ENCODE measurements at places on chromosomes 11 and 22.
A peak's percentile ranks its signal among the peaks of the same experiment; 100 is the strongest.

DNA sequence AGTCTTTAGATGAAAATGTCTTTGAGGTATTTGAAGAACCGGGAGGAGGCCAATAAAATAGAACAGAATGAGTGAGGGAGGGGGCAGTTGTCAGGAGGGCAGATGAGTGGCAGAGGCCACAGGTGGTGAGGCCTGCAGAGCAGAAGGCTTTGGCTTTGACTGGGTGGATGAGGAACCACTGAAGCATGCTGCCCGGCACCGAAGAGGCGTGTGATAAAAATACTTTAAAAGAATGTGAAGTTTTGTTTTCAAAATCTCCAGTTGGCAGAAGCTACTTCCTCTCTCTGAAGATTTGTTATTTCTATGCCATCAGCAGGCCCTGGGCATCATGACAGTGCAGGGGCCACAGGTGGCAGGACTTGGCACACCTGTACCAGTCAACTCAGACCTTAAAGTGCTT lies 6.3 kb downstream of the MS4A12 start:
- DNase-seq, result no peak

- no peak for DNase-seq
Measured at GRCh38 chr11:122513997-122514396, 141.5 kb upstream of the UBASH3B start.

- no peak for DNase-seq
Measured at GRCh38 chr11:131980888-131981668, 610.7 kb downstream of the NTM start.

DNA sequence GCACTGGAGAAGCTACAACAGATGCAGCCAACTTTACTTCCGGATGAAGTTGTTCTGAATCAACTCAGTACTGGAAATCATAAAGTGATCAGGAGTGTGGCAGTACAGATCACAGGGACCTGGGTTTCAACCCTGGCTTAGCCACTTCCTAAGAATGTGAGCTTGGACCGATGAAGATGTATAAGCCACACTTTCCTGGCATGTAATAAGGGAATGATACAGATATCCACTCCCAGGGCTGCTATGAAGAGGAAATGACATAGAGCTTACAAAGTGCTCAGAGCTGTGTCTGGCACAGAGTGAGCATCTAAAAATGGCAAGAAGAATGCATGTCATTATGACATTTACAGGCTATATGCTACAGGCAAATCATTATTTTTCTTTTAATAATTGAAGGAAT lies 378.7 kb downstream of the NTM start:
- peak; percentile 92 for DNase-seq

DNA sequence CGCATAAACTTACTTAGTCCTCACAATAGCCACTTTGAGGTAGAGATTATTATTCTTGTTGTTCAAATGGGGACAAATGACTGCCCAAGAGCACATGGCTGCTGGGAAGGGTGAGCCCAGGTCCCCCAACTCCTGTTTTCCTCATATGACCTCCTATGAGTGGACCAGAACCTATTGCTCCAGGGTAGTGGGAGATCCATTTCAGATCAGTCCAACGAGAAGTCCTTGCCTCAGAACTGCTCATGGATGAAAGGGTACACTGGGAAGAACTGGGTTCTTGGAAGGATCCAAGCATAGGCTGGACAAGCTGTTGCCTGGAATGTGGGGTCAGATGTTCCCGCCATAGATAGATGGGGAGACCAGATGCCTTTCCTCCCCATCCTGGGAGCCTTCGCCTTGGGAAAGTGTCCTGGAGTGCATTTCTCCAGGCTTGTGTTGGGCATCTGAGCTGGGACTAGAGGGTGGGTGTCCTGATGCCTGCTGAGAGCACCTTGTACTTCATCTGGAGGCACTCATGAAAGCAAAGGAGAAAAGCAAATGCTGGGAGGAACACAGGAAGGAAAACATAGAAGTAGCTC lies 146.3 kb upstream of the B3GAT1 start:
- DNase-seq, result no peak

DNA sequence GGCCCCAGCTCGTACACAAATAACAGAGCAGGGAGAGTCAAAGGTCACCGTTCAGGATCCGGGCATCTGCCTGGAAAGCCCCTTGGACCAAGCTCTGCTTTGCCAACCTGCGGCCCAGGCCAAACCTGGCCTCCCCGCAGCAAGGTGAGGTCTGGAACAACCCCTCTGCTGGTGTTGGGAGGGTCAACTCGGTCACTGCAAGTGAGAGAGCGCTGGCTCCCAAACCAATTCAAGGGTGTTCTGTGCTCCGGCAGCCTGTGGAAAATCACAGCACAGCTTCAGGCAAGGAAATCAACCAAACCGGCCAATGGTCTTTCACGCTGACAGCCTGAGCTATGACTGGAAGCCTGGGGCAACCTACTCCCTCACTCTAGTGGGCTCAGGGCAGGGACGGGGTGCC lies 63.4 kb downstream of the MYH9 start:
- DNase-seq, result no peak

DNA sequence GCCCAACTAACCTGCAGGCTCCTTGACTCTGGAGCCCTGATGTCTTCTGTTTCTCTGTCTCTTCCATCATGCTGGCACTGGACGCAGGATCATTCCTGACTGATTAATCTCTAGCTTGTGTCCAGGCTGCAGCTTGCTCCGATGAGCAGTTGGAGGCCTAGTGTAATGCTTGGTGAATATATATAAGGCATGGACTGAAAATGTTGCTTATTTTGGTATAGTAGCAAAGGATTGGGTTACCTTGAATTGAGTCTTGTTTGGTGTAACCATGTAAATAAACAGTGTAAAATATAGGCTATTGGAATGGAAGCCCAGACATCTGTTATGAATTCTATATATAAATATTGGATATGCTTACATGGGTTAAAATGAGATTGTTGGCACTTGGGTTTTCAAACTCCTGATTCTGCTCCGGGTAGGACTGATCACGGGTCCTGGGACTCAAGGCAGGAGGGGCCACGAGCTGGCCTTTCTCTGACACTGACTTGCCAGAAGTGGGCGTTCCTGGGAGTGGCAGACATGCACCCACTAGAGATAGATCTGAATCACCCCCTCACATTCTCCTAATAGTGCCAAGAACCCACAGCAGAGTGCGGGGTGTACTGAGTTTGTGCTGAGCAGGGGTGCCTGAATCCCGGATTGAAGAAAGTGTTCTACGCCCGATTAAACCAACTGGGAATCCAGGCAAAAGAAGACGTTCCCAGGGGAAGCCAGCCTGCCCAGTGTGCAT lies 25.8 kb downstream of the LRP5 start:
- no peak for DNase-seq

DNA sequence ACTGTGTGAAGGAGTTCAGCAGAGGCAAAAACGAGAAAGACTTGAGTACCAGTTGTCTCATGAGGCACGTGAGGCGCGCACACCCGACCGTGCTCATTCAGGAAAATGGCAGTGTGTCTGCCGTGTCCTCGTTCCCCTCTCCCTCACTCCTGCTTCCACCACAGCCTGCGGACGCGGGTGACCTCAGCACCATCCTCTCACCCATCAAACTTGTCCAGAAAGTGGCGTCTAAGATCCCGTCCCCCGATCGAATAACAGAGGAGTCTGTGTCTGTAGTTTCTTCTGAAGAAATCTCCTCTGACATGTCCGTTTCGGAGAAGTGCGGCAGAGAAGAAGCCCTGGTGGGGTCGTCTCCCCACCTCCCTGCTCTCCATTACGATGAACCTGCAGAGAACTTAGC lies 30.4 kb downstream of the ZBED4 start:
- no peak for DNase-seq

GRCh38 chr11:34416766-34417165 lies 22.0 kb upstream of the CAT start:
- no peak for DNase-seq

DNA sequence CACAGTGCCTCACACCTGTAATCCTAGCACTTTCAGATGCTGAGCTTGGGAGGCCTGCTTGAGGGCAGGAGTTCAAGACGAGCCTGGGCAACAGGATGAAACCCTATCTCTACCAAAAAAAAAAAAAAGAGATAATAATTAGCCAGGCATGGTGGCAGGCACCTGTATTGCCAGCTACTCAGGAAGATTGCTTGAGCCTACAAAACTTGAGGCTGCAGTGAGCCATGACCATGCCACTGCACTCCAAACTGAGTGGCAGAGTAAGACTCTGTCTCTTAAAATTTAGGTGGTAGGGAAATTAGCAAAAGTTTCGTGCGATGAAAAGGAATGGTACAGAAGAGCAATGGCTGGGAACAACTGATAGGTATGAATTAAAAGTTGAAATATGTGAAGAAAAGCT lies 18.0 kb downstream of the ST13 start:
- DNase-seq, result no peak

DNA sequence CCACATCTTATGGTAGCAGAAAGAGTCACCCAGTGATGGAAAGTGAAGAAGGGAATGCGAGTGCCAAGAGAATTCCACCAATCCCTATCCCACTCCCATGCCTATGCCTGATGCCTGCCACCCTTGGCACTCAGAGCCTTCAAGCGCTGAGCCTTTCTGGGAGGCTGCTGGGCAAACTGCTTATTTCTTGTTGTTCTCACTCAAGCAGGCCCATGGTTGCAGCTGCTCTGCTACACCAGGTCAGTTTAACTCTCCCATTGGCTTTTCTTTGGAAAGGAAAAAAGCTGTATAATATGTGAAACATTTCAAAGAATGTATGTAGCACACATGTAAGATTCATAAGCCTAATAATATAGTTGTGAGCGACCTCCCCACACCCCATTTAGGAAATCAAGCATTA lies 41.4 kb downstream of the DGCR2 start:
- DNase-seq, result no peak

- peak; percentile 34 for DNase-seq
Measured at GRCh38 chr22:37681556-37682049, 4.5 kb upstream of the NOL12 start.

DNA sequence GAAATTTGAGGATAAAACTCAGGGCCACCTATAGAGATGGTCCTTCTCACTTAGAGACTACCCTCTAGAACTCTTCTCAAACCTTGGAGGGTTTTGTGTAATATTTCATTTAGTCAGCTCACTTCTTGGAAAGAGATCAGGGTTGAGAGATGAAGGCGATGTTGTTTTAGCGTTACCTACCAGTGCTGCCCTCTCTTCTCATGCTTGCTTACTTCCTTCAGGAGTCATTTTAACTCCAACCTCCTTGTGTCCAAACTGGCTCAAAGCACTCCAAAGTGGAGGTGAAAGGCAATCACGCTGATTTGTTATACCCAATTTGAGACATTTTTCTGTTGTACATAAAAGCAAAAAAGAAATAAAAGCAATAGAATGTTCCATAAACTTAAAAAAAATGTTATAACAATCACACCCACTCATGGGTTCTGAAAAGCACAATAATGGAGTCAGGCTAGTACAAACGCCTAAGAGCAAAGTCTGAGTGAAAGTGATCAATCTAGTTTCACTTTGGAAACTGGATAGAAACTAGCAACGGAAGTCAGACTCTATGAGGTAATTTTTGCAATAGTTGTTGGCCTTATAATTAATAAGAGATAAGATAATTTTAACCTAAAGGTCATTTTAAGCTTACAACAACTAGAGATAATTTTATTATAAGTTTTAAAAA lies 117.1 kb downstream of the MRTFA start:
- no peak for DNase-seq

DNA sequence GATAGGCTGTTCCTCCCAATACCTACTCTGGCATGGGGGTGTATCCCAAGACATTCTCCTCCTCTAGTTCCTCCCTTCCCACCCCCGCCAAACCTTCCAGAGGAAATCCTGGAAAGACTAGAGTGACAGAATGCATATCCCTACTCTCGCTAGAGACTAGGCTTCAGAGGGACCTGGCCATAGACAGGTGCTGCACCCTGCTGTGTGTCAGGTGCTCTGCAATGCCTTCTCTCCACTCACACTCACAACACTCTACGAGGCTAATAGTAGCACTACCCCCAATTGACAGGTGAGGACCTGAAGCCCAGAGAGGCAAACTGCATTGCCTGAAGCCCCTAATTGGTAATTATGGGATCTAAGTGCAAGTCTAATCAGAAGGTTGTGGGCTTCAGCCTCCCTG lies 46.2 kb upstream of the LMO1 start:
- no peak for DNase-seq

GRCh38 chr11:122785031-122785541 lies 53.2 kb upstream of the CRTAM start:
- DNase-seq, result no peak

GRCh38 chr11:27383645-27384044 lies 20.6 kb upstream of the CCDC34 start:
- no peak for DNase-seq

DNA sequence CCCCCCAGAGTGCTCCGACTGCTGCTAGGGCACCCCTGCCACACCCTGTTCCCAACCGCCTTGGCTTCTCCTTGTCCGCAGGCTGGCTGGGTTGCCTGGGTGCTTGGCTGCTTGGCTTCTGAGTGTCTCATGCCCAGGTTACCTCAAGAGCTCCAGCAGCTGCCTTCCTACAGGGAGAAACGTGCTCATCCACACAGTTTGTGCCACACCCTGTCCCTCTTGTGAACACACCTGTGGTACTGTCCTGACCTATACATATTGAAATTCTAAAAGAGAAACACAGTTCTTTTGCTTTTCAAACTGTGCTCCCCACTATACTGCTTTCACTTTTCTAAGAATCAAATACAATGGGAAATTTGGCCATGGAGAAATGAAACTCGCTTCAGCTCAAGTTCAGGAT lies 191.4 kb downstream of the DBX1 start:
- DNase-seq, result no peak

- DNase-seq, result no peak
Measured at GRCh38 chr11:1091332-1092083, 16.8 kb downstream of the MUC2 start.

DNA sequence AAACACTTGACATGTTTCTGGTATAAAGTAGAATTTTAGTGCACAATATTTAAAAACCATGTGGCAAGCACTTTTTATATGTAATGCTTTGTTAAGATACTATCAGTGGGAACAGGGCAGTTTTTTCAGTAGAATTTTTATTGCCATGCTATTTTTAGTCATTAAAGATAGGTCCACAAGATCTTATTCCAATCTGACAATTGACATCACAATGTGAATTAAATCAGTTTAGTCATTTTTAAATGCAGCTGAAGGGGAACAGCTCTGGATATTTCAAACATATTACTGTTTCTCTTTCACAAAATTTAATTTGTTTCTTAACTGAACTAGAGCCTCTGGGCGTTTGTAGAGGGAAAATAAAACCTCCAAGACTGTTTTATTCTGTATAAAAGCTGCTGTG lies 194.1 kb downstream of the MSANTD4 start:
- no peak for DNase-seq

- no peak for DNase-seq
Measured at GRCh38 chr11:12573707-12574485, 100.3 kb upstream of the TEAD1 start.

DNA sequence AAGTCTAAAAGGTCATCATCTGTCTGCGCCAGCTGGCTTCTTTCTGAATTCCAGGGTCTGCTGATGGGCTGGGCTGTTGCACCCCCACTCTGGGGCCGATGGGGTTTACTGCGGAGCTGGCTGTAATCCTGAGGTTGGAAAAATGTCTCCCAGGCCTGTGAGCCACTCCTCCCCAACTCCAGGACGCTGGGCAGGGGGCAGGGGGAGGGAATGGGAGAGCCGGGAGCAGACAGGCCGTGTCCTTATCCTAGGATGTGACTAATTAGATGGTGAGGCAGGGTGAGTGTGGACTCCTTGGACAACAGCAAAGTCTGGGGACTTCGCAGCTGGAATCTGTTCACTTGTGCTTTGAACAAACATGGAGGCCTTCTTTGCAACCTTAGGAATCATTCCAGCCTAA lies 48.7 kb downstream of the LRRC32 start:
- no peak for DNase-seq
